Natural killer cell treated with Interleukin-12 subunit alpha and Interleukin-12 subunit beta and Interleukin-15 and Interleukin-18, amount 100 ng/mL, for 72 hours (primary cell): ENCODE measurements at places on chromosomes 2 and 18. TPM values are rescaled to one million over a fixed set of nuclear protein-coding genes. Genes with fewer than 3 reads are reported as not detected.

The TSHZ1 gene
- 21.0 TPM for total RNA-seq

The CDH2 gene
- total RNA-seq: 1.4 TPM

The SALL3 gene
- not detected for total RNA-seq

The UGT1A3 gene
- total RNA-seq: not detected

The C2orf72 gene
- total RNA-seq: 2.2 TPM

The DLX1 gene
- total RNA-seq: not detected

The CDH19 gene
- not detected for total RNA-seq

The VWC2L gene
- not detected for total RNA-seq

The ANO7 gene
- 2.8 TPM for total RNA-seq

The ARHGAP28 gene
- not detected for total RNA-seq

The GALNT1 gene
- total RNA-seq: 60.2 TPM

The DLGAP1 gene
- total RNA-seq: not detected

The NFATC1 gene
- total RNA-seq: 34.4 TPM

The GORASP2 gene
- total RNA-seq: 64.3 TPM

The SERPINB13 gene
- not detected for total RNA-seq

The TTN gene
- 2.1 TPM for total RNA-seq

The RHOB gene
- total RNA-seq: 26.8 TPM

The CCDC68 gene
- 0.74 TPM for total RNA-seq

The NCKAP5 gene
- not detected for total RNA-seq

The AQP12B gene
- total RNA-seq: not detected

The CYP26B1 gene
- not detected for total RNA-seq

The RMDN2 gene
- total RNA-seq: 3.2 TPM

The IGFBP5 gene
- 0.08 TPM for total RNA-seq

The SKA1 gene
- total RNA-seq: 38.0 TPM

The SERPINB12 gene
- not detected for total RNA-seq

The SLC9A4 gene
- total RNA-seq: 0.10 TPM

The TTC39C gene
- 69.7 TPM for total RNA-seq

The C2orf15 gene
- total RNA-seq: not detected

The ERMN gene
- 7.4 TPM for total RNA-seq

The NOSTRIN gene
- not detected for total RNA-seq

The SP110 gene
- 71.5 TPM for total RNA-seq

The ABCB11 gene
- total RNA-seq: not detected

The NT5DC4 gene
- not detected for total RNA-seq

The KCNG3 gene
- not detected for total RNA-seq

The CFAP221 gene
- total RNA-seq: not detected

The CAPN14 gene
- 0.43 TPM for total RNA-seq

The RAB6D gene
- total RNA-seq: not detected

The CYP20A1 gene
- total RNA-seq: 25.9 TPM

The PAIP2B gene
- 0.78 TPM for total RNA-seq
